GM19239 (cell line): ENCODE measurements at places on chromosomes 1 and 21.

DNA sequence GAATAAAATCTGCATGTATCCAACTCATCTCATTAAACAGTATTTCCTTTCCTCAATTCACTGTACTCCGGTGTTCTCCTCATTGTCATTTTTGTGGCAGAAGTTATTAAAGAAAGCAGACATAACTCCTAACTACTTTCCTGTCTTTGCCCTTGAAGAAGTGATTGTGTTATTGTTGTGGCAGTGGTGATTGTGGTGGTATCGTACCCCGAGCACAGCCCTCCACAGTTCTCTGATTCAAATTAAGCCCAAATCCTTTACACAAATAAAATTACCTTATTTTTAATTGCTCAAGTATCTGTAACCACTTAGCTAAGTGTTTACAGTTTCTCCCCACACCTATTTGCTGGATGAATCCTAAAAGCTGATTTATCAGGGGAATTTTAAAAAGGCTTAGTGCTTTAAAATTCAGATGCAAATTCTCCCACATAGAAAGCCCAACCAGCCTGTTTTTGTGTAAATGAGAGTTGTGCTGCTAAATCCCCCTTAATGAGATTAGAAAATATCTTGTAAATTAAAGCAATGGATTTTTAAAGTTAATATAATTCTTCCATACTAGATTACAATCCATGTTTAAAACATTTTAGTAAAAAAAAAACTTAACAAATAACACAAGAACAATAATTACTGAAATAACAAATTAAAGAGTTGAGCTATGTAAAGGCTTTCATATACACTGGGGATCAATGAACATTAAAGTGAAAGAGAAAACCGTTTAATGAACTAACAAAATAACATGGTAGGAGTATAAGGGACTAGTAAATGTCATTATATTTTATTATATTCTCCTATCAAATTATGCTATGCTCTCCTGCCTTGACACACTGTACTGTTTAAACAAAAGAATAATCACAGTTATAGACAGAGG lies 259.0 kb downstream of the NEGR1 start:
- no peak for DNase-seq

- no peak for DNase-seq
Observed at GRCh38 chr1:43063394-43064219, 104.9 kb upstream of the SLC2A1 start.

- DNase-seq, result no peak
Observed at GRCh38 chr1:206674745-206675175, 9.9 kb upstream of the MAPKAPK2 start.

GRCh38 chr1:165845992-165846748 lies 18.8 kb downstream of the UCK2 start:
- no peak for DNase-seq

DNA sequence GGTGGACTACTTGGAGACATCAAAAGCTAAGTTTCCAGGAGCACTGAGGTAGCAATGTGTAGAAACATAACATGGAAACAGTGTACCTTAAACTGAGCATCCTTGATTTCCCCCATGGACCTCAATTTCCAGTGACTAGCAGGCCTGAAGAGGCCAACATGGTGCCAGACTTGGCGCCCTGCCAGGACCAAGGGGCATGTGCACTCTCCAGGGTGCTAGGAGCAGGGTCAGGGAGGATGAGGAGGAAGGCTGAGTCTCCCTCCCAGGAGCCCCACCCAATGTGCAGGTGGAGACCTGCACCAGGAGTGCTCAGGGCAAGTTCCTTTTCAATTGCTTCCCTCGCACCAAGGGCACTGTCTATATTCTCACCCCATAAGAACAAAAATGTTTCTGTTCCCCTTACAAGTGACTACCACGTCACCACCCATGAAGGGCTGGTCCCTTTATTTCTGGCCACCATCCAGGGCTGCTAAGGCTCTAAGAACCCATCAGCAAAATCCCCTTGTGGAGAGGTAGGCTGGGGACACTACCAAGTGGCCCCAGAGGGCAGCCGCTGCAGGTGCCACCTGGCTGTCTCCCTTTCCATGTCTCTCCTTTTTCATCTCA lies 39.2 kb downstream of the MX1 start:
- no peak for DNase-seq

- DNase-seq, result no peak
Observed at GRCh38 chr1:23366598-23366997, 3.0 kb downstream of the ZNF436 start.

DNA sequence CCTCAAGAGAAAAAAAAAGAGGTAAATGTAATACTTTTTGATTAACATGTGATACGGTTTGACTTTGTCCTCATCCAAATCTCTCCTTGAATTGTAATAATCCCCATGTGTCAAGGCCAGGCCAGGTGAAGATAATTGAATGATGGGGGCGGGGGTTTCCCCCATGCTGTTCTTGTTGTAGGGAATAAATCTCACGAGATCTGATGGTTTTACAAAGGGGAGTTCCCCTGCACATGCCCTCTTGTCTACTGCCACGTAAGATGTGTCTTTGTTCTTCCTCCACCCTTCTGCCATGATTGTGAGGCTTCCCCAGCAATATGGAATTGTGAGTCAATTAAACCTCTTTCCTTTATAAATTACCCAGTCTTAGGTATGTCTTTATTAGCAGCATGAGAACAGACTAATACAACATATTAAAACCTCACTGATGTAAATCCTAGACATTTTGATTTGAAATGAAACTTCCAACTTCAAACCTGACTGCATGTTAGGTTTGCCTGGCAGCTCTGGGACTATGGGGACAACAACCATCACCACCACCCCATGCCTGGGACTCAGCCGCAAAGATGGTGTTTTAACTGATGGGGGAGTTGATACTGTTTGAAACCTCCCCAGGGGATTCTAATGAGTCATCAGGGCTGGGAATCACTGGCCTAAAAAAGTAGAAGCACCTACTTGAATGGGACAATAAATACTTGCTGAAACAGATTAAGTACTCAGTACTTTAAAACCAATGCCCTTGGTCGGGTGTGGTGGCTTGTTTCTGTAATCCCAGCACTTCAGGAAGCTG lies 32.8 kb upstream of the BACH1 start:
- DNase-seq, result no peak

DNA sequence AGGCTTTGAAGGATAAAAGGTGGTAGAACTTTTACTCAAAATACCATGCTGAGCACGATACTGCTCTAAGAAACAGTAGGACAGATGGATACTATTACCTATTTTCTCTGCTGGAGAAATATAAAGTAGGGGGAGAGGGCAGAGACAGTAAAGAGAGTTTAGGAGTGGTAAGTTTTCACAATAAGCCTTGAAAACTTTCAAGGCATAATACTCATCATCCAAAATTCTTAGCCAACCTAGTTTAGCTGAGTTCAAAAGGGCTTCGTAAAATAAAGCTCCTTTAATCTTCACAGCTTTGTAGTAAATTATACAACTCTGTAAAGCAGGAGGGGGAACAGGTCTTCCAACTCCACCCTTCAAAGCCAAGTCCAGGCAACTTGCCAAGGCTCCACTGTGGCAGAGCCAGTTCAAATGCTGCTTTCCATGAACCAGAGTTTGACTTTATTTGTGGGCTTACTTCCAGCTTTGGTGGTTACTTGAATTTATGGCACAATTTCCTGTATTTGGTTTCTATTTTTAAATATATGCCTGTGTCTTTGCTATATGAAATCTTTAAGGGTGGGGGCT lies 15.5 kb downstream of the TEX38 start:
- no peak for DNase-seq

DNA sequence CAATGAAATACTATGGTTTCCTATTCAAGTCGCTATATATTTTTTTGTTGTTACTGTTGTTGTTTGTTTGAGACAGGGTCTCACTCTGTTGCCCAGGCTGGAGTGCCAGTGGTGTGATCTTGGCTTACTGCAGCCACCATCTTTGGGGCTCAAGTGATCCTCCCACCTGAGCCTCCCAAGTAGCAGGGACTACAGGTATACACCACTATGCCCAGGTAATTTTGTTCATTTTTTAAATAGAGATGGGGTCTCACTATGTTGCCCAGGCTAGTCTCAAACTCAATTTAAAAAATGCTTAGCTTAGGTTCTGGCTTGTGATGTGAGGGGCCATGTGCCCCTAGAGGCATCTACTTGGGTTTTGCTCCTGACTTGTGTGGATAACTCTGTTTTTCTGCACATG lies 9.8 kb downstream of the RABIF start:
- DNase-seq, result no peak

- no peak for DNase-seq
Observed at GRCh38 chr21:44461464-44462001, 6.2 kb downstream of the LRRC3 start.

DNA sequence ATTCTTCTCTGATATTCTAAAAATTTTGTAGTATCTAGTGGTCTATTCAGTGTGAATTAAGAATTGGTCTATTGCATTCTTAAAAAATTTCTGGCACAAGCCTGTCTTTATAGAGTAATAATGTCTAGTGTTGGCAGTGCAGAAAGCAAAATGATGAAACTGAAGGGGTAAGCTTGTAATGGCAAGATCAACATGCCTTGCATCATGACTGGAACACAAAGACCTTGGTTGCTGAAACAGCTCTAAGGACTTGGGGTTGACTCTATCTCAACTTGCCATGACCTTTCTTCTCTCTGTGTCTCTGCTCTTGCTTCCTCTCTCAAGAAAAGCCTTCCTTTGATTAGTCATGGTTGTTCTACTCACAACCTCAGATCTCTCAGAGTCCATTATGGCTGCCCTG lies 46.8 kb upstream of the PROX1 start:
- DNase-seq, result no peak

DNA sequence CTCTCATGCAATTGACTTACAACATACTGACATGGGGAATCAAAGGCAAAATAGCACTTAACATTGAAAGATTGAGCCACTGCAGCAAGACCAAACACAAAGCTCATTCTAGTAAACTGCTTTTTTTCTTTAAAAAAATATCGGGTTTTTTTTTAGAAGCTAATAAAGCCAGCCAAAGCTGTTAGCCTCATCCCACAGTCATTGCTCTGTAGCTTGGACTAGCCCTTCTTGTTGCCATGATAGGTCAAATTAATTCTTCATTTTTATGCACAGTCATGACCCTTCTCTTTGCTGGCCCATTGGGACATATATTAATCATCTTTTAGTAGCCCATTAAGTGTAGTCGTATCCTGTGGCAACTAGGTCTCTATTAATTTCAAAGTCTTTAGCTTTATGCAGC lies 231.3 kb downstream of the ADGRL2 start:
- no peak for DNase-seq

- no peak for DNase-seq
Observed at GRCh38 chr1:9400425-9401079, 107.9 kb downstream of the SPSB1 start.

- DNase-seq, result no peak
Observed at GRCh38 chr1:36481771-36482723, 666 bp downstream of the CSF3R start.

DNA sequence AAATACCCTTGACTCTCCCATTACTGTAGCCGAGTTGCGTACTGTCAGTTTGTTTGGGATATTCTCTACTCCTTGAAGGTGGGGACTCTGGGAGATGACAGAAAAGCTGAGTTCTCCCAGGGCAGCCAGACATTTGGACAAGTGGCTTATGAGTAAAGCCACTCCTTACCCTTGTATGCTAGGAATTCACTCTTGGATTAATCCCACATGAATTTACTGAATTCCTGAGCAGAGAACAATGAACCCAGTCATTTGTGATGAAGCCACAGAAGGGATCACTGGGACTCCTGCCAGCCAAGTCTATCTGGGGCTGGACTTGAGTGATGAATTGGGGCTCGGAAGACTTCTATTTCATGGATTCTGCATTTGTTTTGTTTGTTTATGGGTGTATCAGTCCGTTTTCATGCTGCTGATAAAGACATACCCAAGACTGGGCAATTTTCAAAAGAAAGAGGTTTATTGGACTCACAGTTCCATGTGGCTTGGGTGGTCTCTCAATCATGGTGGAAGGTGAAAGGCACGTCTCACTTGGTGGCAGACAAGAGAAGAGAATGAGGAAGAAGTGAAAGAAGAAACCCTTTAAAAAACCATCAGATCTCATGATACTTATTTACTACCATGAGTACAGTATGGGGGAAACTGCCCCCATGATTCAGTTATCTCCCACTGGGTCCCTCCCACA lies 25.1 kb downstream of the C1orf116 start:
- no peak for DNase-seq

DNA sequence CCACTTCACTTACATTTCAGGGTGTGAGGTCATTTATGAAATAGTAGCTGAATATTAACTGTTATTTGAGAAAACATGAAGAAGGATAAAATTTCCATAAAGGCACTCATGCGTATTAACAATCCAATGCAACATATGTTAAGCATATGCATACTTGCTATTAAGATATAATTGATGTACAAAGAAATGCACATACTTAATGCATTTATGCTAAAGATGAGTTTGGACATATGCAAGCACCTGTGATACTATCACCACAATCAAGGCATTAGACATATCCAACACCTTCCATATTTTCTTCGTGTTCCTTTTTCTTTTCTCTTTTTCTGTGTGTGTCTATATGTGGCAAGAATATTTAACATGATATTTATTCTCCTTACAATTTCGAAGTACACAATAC lies 464.8 kb upstream of the BRINP3 start:
- no peak for DNase-seq
